ENCODE measurements at places on chromosomes 12 and 14.

GRCh38 chr14:48598458-48598857 is 923.1 kb upstream of the MDGA2 start:
- DNase-seq, result no peak

GRCh38 chr14:24013654-24014514 is 25.2 kb downstream of the DHRS4L2 start:
- DNase-seq, result peak; percentile 63

DNA sequence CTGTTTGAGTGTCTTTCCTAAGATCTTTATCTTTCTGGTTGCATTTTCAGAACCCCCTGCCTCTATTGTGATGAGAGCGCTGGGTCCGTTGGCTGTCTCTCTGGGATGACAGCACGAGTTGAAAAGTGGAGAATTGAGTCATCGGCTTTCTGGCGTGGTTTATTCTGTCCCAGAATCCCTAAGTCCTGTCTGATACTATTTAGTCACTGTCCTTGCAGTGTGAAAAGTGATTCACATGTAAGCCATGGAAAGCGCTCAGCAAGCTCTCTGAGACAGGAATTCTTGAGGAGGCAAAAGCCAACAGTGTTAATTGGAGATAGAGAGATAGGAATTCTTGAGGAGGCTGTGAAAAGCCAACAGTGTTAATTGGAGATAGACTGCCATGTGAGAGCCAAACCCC is 121.7 kb downstream of the CHST11 start:
- DNase-seq, result no peak

DNA sequence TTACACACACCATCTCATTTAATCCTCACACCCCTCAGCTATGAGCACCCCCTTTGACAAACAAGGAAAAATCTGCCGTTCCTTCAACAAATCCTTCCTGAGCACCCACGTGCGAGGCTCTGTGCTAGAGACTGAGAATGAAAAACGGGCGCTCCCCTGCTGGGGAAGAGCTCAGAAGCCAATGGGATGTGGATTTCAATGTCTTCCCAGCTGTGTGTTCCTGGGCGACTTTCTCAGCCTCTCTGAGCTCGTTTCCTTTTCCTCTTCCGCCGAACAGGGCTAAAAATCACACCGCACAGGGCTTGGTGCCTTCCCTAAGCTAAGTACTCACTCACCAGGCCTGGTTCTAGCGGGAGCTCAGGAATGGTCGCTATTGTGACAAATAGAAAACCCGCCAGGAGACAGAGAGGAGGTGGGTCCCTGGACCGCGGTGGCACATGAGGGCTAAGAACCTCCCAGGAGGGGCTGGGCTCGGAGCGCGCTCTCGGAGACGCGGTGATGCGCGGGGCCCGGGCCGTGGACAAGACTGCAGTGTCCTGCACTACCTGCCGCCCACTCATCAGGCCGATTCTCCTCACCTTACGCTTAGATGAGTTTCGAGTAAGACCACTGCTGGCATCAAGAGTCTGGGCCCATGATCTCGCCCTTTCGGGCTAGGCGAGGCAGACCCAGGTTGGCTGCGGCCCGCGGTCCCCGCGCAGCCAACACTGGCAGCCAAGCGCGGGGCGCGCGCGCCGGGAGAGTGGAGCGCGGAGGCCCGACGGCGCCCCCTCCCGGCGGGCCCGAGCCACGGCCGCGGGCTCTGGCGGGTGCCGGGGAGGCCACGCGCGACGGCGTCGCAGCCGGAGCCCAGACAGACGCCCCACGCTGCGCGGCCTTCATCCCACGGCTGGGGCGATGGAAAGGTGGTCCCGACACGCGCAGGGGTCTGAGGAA is 17.0 kb downstream of the ZDHHC22 start:
- peak; percentile 67 for DNase-seq

DNA sequence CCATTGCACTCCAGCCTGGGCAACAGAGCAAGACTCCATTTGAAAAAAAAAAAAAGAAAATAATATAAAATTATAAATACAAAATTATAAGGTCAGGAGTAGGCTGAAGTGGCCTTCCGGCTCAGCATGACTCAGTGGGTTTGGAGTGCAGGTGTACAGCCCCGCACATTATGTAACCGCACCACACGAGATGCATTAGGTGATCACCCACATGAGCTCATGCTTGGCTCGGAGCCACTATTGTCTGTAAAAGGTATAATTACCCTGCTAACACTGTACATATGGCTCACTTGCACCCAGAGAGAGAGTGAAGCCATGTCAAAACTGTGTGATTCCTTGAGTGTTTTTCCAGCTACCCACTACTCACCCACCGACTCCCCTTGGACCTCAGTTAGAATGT is 557.0 kb downstream of the SLC6A15 start:
- no peak for DNase-seq

GRCh38 chr12:68446901-68447796 is 115.0 kb upstream of the MDM1 start:
- no peak for DNase-seq

DNA sequence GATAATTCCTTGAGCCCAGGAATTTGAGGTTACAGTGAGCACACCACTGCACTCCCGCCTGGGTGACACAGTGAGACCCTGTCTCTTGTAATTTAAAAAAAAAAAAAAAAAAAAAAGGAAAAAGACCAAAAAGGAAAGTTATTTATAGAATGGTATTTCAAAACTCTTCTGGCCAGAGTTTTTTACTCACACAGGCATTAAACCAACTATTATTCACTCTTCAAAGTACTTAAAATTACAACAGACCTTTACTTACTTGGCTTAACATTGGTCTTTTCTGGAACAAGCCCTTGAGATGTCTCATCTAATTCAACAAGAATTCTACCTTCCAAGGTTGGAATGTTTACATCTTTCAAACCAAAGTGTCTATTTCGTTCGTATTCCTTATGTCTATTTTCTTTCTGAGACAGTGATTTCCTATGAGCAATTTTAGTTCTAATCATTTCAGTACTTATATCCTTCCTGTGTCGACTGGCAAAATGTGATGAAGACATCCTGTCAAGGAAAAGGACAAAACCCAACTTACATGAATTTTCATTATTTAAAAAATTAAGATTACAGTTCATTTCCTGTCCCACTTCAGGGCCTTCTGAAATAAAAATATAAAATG is 2.6 kb downstream of the DLGAP5 start:
- DNase-seq, result no peak

DNA sequence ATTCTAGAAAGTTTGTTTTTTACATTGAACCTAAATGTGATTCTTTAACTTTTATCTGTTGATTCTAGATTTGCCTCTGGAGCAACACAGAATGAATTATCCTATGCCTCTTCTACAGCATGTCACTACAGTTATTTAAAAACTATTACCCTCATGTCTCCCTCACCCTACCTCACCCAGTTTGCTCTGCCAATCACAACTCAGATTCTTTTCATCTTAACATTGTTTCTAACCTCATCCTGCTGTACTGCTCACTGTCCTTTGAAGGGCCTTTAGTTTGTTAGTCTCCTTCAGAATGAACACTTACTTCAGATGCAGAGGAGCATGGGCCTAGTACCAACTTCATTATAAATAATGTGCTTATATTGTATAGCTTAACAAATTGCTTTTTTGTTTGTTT is 21.5 kb downstream of the YLPM1 start:
- DNase-seq, result peak; percentile 9

Data from CD4-positive, alpha-beta T cell treated with Interleukin-6 at 100 ng/mL for 8 hours (primary cell).